ENCODE measurements at places on chromosomes 5 and 9.

DNA sequence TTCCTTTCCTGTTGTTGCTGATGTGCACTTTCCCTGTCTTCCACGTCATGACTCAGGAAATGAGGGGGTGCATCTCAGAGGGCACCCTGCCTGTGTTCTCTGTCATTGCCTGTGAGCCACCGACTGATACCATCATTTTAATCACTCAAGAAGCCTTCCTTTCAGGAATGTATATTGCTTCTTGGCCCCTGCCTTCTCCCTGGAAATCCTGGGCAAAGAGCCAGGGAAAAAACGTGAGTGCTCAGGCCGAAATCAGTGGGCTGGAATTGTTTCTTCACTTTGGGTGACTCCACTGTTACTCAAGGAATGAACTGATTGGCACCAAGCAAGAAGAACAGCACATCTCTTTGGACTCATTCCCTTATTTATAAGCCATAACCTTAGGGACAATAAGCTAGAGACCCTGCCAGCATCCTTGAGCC is 126.1 kb downstream of the SNX18 start:
- DNase-seq, result no peak

- DNase-seq, result no peak
These were observed 129.8 kb upstream of the SGCD start for GRCh38 chr5:156197042-156197635.

GRCh38 chr9:127049581-127049980 is 72.9 kb downstream of the ANGPTL2 start:
- DNase-seq, result no peak

GRCh38 chr9:6590772-6591384 is 54.7 kb downstream of the GLDC start:
- DNase-seq, result no peak

GRCh38 chr9:17865881-17866280 is 287.0 kb downstream of the SH3GL2 start:
- no peak for DNase-seq

DNA sequence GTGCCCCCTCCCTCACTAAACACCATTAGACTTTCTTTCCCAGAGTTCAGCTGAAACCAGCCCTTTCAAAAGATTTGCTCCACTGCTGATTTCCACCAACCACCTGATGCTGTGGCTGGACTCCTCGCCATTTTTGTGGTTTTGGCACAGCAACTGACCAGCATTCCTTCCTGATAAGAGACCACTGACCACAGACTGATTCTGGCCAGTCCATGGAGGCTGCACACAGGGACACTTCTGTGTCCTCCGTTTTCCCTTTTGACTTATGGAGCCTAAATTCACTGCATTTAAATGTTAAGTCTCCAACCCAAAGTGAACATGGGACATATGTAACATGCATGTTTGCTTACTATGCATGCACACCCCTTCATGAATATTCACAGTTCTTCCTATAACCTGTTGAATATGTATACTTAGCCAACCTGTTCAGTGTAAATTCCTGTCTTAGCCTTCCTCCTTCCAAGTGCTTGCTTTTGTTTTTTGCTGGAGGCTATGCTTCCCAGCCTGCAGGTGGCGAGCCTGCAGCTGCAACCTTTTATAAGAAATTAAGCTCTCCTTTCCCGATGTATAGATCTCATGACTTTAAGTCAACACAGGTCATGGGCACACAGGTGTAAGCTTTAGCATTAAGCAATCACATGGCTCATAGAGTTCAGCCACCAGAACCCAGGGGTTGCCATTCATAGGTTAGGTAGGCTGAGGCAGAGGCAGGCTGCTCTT is 78.7 kb downstream of the ACTL7B start:
- DNase-seq, result no peak

- no peak for DNase-seq
These were observed 3.2 kb downstream of the RBM18 start for GRCh38 chr9:122261469-122261881.

DNA sequence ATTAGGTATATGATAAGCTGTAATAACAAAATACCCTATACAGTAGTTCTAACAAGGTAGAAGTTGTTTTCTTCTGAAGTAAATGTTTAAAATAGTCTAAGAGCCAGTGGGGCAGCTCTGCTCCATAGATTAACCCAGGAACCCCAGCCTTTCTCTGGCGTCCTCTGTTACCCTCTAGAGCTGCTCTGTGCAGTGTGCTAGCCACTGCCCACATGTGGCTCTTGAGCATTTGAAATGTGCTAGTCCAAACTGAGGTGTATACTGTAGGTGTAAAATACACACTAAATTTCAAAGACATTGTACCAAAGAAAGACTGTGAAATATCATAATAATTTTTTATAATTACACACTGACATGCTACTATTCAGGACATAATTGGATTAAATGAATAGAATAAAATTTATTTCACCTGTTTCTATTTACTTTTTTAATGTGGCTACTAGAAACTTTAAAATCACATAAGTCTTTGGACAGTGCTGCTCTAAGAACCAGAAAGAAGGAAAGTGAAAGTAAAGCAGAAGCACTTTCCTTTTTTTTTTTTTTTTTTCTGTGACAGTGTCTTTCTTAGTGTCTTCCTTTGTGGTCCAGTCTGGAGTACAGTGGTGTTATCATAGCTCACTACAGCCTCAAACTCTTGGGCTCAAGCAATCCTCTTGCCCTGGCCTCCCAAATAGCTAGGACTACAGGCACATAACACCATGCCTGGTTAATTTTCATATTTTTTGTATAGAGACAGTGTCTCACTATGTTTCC is 39.3 kb downstream of the RAI14 start:
- DNase-seq, result no peak

DNA sequence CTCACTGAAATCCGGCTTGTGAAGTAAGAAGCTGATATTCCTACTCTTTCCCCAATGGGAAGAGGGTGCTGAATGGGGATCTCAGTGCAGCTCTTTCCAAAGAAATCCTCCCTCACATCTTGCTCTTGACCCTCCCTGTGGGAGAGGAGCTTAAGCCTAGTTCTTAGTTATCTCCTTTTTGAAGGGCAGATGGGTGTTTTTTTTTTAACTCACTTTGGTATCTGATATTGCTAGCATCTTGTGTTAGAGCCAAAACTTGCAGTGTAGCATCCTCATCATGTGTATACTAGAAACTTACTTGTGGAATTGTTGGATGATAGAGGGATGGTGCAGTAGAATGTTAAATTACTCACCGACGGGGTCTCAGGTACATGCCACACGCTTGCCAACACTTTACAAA is 90.2 kb downstream of the F2RL2 start:
- DNase-seq, result no peak

DNA sequence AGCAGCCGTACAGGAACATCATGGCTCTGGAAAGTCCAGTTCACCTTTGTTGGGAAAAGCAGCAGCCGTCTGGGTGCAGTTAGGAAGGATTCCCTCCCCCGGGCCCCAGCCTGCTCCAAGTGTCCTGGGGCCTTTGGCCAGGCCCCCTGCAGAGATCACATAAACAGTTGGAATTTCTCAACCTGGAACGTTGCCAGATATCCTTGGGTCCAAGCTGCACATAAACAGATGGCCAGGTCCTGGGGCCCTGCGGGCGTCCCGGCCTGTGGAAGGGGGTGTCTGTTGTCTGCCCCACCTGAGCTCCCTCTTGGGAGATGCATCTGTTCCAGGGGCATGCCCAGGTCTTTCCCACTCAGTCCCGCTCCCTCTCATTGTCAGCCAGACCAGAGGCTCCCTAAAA is 92.7 kb downstream of the COL5A1 start:
- DNase-seq, result no peak

DNA sequence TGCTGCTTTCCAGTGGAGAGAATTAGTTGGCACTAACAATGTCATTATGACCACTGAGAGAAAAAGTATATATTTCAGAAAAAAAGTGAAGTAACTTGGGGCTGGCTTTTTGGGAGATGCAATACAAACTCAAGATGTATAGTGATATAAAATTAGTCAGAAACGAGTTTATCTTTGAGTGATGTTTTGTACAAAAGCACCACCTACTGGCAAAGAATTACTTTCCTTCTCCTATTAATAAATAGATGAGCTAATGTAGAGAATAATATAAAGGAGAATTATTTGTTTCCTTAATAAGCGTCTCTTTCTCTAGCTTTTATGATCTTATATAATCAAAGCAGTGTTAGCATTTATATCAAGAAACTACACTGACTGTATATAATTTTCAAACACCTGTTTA is 158.8 kb downstream of the MEF2C start:
- no peak for DNase-seq

- no peak for DNase-seq
These were observed 16.1 kb downstream of the AHRR start for GRCh38 chr5:337563-338130.

- DNase-seq, result no peak
These were observed 287.4 kb upstream of the IRX4 start for GRCh38 chr5:2169850-2170760.

DNA sequence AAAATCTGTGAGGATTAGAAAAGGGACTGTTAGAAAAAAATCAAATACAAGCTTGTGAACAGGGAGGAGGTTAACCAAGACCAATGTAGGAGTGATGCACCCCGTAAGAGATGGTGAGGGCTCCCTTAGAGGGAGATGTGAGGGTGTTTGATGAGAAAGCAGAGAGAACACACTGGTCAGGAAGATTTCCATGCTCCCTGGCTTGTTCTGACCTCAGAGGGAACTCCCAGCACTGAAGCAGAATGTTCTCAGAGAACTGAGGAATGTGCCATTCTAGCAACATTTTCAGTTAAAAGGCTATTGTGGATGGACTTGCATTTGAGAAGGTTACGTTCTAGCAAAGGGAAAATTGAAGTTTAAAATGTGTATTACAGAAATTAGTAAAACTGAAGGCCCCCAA is 110.6 kb downstream of the HTR4 start:
- DNase-seq, result no peak

DNA sequence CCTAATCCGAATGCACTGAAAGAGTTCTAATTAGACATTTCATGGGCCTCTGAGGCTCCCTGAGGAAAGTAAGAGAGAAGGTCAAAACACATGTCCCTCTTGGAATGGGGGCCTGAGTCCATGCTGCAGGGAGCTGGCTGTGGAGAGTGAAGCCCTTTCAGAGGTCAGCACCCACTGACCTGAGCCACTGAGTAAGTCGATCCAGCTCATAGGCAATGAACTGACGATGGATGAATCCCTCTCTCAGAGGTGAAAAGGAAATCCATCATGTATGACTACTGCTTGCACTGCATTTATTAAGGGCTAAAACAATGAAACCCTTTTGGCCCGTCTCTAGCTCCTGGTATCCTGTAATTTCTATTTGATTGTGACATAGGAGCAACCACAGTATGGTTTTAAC is 288.9 kb upstream of the VLDLR start:
- DNase-seq, result no peak

- no peak for DNase-seq
These were observed 64.5 kb downstream of the PTPRD start for GRCh38 chr9:10548348-10548747.

GRCh38 chr5:81739291-81739690 is 11.6 kb downstream of the SSBP2 start:
- no peak for DNase-seq

DNA sequence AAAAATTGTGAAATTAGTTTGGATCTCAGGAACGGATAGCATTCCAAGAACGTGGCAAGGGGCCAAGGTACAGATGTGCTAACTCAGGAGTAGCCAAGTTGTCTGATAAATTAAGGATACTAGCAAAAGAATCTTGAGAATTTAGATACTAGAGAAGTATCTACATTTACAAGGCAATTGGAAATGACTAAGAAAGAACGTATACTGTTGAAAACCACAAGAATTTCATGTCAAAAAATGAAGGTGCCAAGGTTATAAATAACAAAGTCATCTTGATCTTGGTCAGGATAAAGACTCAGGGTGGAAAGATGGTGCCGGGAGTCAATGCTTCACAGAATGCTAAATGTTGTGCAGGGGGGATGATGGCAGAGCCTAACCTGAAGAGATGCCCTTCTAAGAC is 19.2 kb downstream of the CAPSL start:
- no peak for DNase-seq

- DNase-seq, result no peak
These were observed 34.1 kb downstream of the SLC6A3 start for GRCh38 chr5:1411099-1411498.

DNA sequence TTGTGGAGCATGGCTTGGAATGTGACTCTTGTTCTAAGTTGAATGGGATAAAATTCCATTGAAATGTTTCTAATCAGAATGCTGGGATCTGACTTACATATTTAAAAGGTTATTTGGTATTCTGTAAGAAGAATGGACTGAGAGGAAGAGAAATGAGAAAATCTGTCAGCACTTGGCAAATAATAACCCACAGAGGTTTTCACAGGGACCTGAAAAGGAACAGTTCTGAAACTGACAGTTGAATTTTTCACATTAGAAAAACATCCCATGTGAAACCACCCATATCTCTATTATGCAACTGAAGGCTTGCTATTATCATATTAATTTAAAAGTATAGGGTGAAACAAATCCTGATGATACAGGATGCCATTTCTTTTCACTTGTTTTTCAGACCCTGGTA is 302.7 kb downstream of the EPB41L4A start:
- no peak for DNase-seq

- DNase-seq, result no peak
These were observed 125.1 kb downstream of the LIFR start for GRCh38 chr5:38431242-38431853.

- DNase-seq, result no peak
These were observed 72.2 kb upstream of the FAM169A start for GRCh38 chr5:74938250-74938933.

DNA sequence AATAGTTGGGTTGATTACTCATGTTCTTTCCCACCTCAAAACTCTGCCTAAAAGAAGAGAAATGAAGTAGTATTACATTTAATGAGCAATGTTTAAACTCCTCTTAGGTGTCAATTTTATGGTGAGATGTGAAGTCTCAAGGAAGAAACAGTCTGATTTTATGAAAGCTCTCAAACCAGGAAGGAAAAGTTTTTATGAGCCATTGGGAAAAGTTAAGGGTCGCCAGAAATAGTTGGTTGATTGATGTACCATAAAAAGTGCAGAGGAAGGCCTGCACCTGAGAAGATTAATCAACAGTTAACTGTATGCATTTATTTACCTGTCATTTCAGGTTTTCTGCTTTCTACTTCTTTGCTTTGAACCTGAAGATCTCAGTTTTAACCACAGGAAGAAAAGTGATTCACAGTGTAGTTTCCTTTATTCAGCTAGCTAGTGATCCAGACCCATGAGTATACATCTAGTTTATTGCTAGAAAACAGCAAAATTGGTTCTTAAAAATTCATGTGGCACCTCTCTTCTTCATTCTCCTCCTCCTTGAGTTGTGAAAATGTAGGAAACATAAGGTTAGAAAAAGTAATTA is 133.1 kb downstream of the CSNK1G3 start:
- DNase-seq, result no peak

GRCh38 chr9:137077010-137077747 is at the start of gene UAP1L1:
Gene UAP1L1 (plus strand): TSS chr9:137077517. CDS start chr9:137077533, 16 bp downstream.
- DNase-seq, result peak; percentile 74

DNA sequence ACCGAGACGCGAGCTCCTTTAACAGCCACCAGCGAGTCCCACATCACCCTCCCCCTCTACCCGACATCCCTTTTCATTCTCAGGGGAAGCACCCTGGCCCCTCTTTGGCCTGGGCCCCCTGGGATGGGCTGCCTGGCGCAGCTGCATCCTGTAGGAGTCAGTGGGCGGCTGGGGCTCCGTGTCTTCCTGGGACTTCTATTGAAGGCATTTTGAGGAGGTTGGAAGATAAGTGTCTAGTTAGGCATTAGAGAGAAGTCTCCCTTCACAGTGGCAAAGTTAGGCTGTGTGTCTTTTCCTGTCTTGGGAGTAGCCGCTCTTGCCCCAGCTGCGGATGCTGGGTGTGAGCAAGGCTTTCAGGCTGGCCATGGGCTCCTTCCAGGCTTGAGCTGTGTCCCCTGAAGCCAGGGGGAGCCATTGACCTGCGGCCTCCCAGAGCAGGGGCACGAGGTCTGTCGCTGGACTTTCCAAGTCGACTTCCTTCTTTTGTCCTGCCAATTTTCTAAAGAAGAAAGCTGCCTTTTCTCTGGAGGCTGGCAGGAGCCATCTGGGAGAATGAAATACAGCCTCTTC is 18.6 kb upstream of the NKD2 start:
- no peak for DNase-seq

- no peak for DNase-seq
These were observed 249.2 kb upstream of the KLF4 start for GRCh38 chr9:107738789-107739188.
